ENCODE measurements at places on chromosomes 16 and 17. TPM values are rescaled to one million over a fixed set of nuclear protein-coding genes. Genes with fewer than 3 reads are reported as not detected.
A peak's percentile ranks its signal among the peaks of the same experiment; 100 is the strongest.

- peaks cover 26% of the 10 kb centered on the region for H3K27me3 ChIP-seq
- no peaks in the 10 kb centered on the region for H3K4me1 ChIP-seq
- no peak overlapping the region for H3K4me3 ChIP-seq
- H3K36me3 ChIP-seq: no peaks in the 10 kb centered on the region
- DNase-seq: no peak
Measured at GRCh38 chr17:36151891-36152638, 24.4 kb downstream of the TBC1D3B start.

- no peaks in the 10 kb centered on the region for H3K36me3 ChIP-seq
- H3K27ac ChIP-seq: no peak overlapping the region
- no peaks in the 10 kb centered on the region for H3K27me3 ChIP-seq
- no peak for DNase-seq
Measured at GRCh38 chr17:11140043-11140442, 101.0 kb upstream of the SHISA6 start.

DNA sequence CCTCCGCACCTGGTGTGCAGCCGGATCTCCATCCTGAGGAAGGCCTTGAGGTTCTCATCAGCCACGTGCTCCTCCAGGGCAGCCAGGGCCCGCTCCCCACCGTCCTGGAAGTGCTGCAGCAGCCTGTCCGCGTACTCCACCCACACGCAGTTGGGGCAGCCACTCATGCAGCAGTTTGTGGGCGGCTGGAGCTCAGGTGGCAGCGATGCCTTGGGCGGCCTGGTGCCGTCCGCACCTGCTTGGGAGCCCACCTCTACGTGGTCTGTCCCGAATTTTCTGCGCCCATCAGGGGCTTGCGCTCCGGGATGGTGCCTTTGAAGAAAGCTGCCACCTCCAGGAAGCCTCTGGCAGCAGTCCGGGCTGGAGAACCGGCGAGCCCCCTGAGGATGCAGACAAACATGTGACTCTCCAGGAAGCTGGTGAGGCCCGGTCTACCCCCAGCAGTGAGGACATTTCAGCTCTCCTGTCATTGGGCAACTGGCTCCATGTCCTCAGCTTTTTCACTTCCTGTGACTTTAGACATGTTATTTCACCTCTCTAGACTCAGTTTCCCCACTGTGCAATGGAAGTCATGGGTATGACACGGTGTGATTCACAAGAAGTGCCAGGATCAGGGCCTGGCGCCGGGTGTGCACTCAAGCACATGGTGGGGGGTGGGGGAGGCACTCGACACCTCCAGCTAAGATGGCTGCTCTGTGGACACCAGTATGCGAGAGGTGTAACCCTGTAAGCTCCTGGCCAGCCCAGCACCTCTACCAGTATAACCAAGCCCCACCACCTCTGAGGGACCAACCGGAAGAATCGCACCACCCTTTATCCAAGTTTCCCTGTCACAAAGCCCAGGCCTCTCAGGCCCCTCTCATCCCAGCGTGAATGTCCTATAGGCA is 957 bp downstream of the OXLD1 start:
- peak; percentile 64 for DNase-seq
- H3K4me1 ChIP-seq: peaks cover 23% of the 10 kb centered on the region
- H3K27me3 ChIP-seq: no peaks in the 10 kb centered on the region
- peak overlapping the region; percentile 58 for H3K27ac ChIP-seq

GRCh38 chr17:55601874-55602364 is 90.7 kb upstream of the SMIM36 start:
- peaks cover 22% of the 10 kb centered on the region for H3K27me3 ChIP-seq
- H3K4me3 ChIP-seq: no peak overlapping the region
- H3K36me3 ChIP-seq: no peaks in the 10 kb centered on the region
- no peak overlapping the region for H3K27ac ChIP-seq
- no peak for DNase-seq

- peak within 1 kb of the TSS; percentile 75 for H3K27ac ChIP-seq
- H3K27me3 ChIP-seq: no peaks in the 10 kb centered on the region
- peak within 1 kb of the TSS; percentile 64 for H3K4me3 ChIP-seq
- peaks cover 54% of the 10 kb centered on the region for H3K36me3 ChIP-seq
- DNase-seq: peak; percentile 95
Measured at GRCh38 chr17:7241783-7242716, at the start of gene GABARAP. GABARAP (minus strand) TSS chr17:7242449; CDS start chr17:7242330, 119 bp downstream.

DNA sequence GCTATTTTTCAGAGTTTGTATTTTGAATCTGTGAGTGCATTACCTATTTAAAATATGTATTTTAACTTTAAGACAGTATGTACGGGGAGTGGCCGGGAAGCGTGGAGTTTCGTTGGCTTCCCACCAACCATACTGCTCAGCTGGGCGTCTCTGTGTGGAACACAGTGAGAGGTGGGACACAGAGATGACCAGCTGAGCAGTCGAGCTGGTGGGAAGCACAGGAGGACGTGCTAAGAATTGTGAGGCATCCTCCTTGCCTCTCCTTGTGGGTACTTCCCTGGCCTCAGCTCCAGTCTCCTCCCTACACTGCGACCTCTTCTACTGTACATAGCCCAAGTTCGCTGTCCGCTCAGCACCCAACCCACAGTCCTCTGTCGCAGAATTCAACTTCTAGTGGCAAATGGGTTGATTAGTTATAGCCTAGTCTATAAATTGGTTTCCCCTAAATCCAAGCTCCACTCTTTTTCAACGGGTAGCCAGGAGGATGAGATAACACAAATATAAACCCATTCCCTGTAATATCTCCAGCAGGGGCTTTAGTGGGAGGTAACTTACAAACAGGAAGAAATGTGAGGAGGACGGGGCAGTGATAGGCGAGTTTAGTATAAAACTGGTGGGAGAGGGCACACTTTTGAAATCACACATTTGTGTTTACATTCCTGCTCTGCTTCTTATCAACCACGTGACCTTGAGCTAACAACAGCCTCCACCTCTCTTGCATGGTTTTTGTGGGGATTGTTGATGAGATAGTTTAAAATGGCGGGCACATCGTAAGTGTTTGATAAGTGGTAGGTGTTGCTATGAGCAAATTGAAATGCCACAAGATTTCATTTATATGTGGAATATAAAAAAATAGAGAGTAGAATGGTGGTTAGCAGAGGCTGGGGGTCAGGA is 211.9 kb upstream of the HS3ST3A1 start:
- H3K27ac ChIP-seq: no peak overlapping the region
- H3K36me3 ChIP-seq: no peaks in the 10 kb centered on the region
- H3K4me1 ChIP-seq: no peaks in the 10 kb centered on the region
- H3K27me3 ChIP-seq: no peaks in the 10 kb centered on the region

GRCh38 chr16:50721549-50722404 is 20.1 kb upstream of the CYLD start:
- H3K27me3 ChIP-seq: no peaks in the 10 kb centered on the region
- H3K36me3 ChIP-seq: no peaks in the 10 kb centered on the region
- H3K27ac ChIP-seq: no peak overlapping the region
- no peaks in the 10 kb centered on the region for H3K4me1 ChIP-seq
- no peak overlapping the region for H3K4me3 ChIP-seq

- H3K27me3 ChIP-seq: no peaks in the 10 kb centered on the region
- peak overlapping the region; percentile 16 for H3K4me3 ChIP-seq
- no peak for DNase-seq
- no peak overlapping the region for H3K27ac ChIP-seq
- peaks cover 13% of the 10 kb centered on the region for H3K4me1 ChIP-seq
Measured at GRCh38 chr16:67000384-67001351, 12.3 kb downstream of the CES4A start.

GRCh38 chr16:89531821-89532526 is 23.8 kb downstream of the SPG7 start:
- no peak overlapping the region for H3K4me3 ChIP-seq
- H3K4me1 ChIP-seq: no peaks in the 10 kb centered on the region
- H3K36me3 ChIP-seq: peaks cover 84% of the 10 kb centered on the region
- H3K27ac ChIP-seq: no peak overlapping the region
- H3K27me3 ChIP-seq: no peaks in the 10 kb centered on the region

GRCh38 chr17:75983501-75984181 is 4.6 kb downstream of the TEN1 start:
- H3K4me1 ChIP-seq: peaks cover 10% of the 10 kb centered on the region

GRCh38 chr17:1978396-1978949 is 46.7 kb downstream of the RTN4RL1 start:
- H3K27ac ChIP-seq: no peak overlapping the region
- no peaks in the 10 kb centered on the region for H3K36me3 ChIP-seq
- H3K4me1 ChIP-seq: no peaks in the 10 kb centered on the region
- H3K4me3 ChIP-seq: no peak overlapping the region
- peaks cover 14% of the 10 kb centered on the region for H3K27me3 ChIP-seq
- no peak for DNase-seq

DNA sequence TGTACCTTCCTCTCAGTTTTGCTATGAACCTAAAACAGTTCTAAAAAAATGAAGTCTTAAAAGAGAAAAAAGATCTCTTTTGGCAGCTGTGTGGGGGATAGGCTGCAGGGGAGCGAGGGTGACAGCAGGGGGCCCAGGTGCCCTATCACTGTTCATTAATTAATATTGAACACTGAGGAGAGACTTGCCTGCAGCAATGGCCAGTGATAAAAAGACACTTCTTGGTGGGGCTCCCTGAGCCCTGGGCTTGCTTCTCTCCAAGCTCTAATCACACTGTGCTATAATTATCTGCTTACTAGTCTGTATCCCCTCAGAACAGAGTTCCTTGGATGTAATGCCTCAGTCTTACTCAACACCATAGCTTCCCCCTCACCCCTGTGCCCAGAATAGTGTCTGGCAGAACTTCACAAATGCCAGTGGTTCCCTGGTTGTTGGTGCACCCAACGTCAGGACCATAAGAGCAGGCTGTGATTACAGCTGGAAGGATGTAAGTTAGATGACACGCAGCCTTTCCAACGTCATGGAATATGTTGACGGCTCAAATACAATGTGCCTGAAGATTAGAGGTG is 52.0 kb upstream of the IRX6 start:
- no peak for DNase-seq
- H3K4me3 ChIP-seq: no peak overlapping the region
- no peak overlapping the region for H3K27ac ChIP-seq
- H3K27me3 ChIP-seq: no peaks in the 10 kb centered on the region
- H3K4me1 ChIP-seq: no peaks in the 10 kb centered on the region

GRCh38 chr16:21023509-21024202 is 123.1 kb downstream of the LYRM1 start:
- no peak overlapping the region for H3K27ac ChIP-seq
- H3K27me3 ChIP-seq: 0 out of 2 replicates have a peak, but pooled peaks cover 4% of the 10 kb centered on the region
- no peaks in the 10 kb centered on the region for H3K36me3 ChIP-seq

DNA sequence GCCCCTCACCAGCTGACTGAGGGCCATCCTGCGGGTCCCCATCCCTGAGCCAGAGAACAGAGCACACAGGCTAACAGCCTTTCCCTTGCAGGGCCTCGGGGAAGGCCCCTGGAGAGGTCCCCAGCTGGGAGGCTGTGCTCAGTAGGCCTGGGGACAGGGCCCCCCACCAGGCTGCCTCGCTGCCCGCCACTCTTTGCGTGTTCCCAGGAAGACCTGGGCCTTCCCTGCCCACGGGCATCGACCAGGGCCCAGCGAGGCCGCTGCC is 785 bp downstream of the HID1 start:
- no peak overlapping the region for H3K4me3 ChIP-seq
- peaks cover 58% of the 10 kb centered on the region for H3K27me3 ChIP-seq
- peaks cover 8% of the 10 kb centered on the region for H3K4me1 ChIP-seq

DNA sequence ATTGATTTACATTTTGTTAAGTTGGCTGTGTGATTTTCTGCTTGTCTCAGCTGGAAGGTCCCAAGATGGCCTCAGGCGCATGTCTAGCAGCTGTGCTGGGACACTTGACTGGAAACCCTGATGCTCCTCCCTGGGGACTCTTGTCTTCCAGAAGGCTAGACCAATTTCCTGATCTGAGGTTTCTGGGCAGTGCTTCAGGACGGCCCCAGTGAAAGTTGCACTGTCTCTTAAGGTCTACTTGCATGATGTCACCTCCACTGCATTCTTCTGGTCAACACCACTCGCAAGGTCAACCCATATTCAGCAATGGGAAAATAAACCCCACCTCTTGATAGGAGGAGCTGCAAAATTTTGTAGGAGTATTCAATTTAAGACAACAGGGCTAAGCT is 116.0 kb downstream of the SALL1 start:
- H3K27me3 ChIP-seq: no peaks in the 10 kb centered on the region
- no peak for DNase-seq
- H3K4me1 ChIP-seq: 0 out of 2 replicates have a peak, but pooled peaks cover 3% of the 10 kb centered on the region

- H3K36me3 ChIP-seq: peaks cover 20% of the 10 kb centered on the region
- peaks cover 38% of the 10 kb centered on the region for H3K4me1 ChIP-seq
- DNase-seq: no peak
- H3K27ac ChIP-seq: no peak overlapping the region
Measured at GRCh38 chr17:28900986-28901726, 1.7 kb downstream of the DHRS13 start.

GRCh38 chr16:17205279-17206211 is 265.2 kb downstream of the XYLT1 start:
- H3K27ac ChIP-seq: no peak overlapping the region
- no peaks in the 10 kb centered on the region for H3K27me3 ChIP-seq
- H3K36me3 ChIP-seq: no peaks in the 10 kb centered on the region
- peaks cover 11% of the 10 kb centered on the region for H3K4me1 ChIP-seq
- H3K4me3 ChIP-seq: no peak overlapping the region
- peak; percentile 67 for DNase-seq

GRCh38 chr16:81843243-81843582 is 64.1 kb downstream of the PLCG2 start:
- no peaks in the 10 kb centered on the region for H3K36me3 ChIP-seq
- no peaks in the 10 kb centered on the region for H3K4me1 ChIP-seq
- no peak overlapping the region for H3K27ac ChIP-seq
- DNase-seq: no peak
- H3K4me3 ChIP-seq: no peak overlapping the region

DNA sequence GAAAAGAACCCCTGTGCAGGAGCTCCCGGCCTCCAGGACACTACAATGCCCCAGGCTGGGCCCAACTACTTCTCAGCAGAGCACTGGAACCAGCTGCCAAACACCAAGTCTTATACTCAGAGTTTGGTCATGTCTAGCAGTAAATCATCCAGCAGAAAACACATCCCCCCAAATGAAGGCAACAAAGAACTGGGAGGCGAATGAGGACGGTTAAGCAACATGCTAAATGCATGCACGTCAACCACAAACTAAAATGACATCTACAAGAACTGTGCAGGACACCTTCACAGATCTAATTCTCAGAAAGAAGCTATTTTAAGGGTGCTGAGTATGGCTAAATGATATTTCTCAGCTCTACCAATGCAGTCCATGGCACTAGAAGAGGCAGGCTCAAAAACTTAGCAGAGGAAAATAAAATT is 7.6 kb upstream of the IRX5 start:
- H3K27me3 ChIP-seq: no peaks in the 10 kb centered on the region
- H3K27ac ChIP-seq: no peak overlapping the region
- no peak overlapping the region for H3K4me3 ChIP-seq
- H3K36me3 ChIP-seq: peaks cover 10% of the 10 kb centered on the region
- H3K4me1 ChIP-seq: peaks cover 21% of the 10 kb centered on the region

Gene C16orf92
- total RNA-seq: not detected

Gene PGP
- 37.8 TPM for total RNA-seq

Gene PLCG2
- total RNA-seq: 0.03 TPM

Gene DPEP3
- total RNA-seq: not detected

Gene HEATR9
- total RNA-seq: not detected

Gene TUBG1
- total RNA-seq: 45.5 TPM

Gene HAS3
- total RNA-seq: 0.58 TPM

Data from SJSA1 (cell line).